NCI-H1092 (cell line): ENCODE measurements at places on chromosomes 1 and 21.

- no peak for DNase-seq
These were observed 18.7 kb downstream of the HTR6 start for GRCh38 chr1:19683351-19683750.

GRCh38 chr1:24003331-24003972 lies 23.3 kb upstream of the SRSF10 start:
- peak; percentile 24 for DNase-seq

DNA sequence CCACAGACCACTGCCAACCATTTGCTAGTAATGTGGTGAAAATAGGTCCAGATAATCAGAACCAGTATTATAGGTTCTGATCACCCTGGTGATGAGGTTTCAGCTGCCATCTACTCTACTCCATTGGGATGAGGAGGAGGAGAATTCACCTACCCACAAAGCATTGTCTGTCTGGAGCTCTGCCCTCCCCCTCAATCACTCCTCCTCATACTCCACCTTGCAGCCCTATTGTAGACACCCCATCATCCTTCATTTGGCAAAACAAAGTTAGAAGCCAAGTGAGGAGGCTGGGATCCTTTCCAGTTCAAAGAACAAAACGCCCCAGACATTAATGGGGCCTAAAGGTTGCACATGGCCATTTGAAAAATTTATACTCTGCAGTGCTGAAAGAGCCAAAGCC lies 157.4 kb upstream of the L1TD1 start:
- DNase-seq: no peak

- no peak for DNase-seq
These were observed 175.4 kb upstream of the KLHDC7A start for GRCh38 chr1:18305182-18305795.

GRCh38 chr1:51627672-51628071 lies 10.8 kb downstream of the OSBPL9 start:
- DNase-seq: no peak

- DNase-seq: no peak
These were observed 60.1 kb downstream of the PTGER3 start for GRCh38 chr1:70987497-70987896.

DNA sequence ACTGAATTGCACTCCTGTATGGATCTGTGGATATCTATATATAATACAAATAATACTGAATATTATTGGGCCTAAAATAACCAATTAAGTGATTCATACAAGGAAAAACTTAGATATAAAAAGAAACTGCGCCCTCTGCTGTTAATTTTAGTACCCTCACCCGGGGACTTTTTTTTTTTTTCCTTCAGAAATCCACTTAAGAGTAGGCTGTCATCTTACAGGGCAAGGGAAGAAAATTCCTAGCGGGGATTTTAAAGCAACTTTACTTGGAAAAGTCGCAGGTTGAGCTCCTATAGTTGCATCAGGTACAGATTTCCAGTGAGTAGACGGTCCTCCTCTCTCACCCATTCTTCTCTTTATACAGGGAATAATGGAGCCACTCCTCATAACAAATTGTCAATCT lies 1.3 kb downstream of the NTNG1 start:
- DNase-seq: peak; percentile 50

GRCh38 chr1:154324669-154325582 lies at the start of gene ATP8B2:
TSS of gene ATP8B2 (plus strand) at chr1:154325525. CDS start at chr1:154328142, 2,617 bp downstream.
- peak; percentile 74 for DNase-seq
